ENCODE measurements at places on chromosomes 5 and 9.
A peak's percentile ranks its signal among the peaks of the same experiment; 100 is the strongest.

DNA sequence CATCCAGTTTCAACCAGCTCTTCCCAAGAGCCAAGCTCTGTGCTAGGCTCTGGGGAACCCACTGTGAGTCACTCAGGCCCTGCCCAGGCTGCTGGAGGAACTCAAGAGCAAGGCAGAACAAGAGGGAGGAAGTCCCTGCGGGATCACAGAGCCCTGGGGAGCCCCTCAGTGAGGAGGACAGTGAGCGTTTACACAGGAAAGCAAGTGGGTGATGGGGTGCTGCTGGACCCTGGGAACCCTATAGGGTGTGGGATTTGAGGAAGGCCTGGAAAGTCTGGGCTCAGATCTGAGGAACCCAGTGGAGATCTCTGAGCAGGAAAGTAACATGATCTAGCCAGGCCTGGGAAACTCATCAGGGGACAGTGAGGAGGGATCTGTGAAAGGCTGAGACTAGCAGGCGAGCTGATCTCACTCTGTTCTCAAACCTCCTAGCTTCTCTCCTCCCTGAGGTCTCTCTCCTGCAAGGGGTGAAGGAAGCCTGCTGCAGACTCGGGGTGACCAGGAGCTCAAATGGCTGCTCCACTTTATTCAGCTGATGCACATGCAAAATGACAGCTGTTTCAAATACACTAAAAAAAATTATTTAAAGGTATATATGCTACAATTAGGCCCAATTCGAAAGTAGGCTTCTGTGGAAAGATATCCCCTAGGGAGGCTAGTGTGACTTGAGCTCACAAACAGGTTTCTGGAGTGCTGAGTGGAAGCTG lies 70.0 kb downstream of the SHB start:
- H3K36me3 ChIP-seq: no peaks in the 10 kb centered on the region
- H3K27me3 ChIP-seq: no peaks in the 10 kb centered on the region
- H3K4me1 ChIP-seq: peaks cover 28% of the 10 kb centered on the region
- H3K4me3 ChIP-seq: no peak overlapping the region
- no peak for DNase-seq
- no peak overlapping the region for H3K27ac ChIP-seq

DNA sequence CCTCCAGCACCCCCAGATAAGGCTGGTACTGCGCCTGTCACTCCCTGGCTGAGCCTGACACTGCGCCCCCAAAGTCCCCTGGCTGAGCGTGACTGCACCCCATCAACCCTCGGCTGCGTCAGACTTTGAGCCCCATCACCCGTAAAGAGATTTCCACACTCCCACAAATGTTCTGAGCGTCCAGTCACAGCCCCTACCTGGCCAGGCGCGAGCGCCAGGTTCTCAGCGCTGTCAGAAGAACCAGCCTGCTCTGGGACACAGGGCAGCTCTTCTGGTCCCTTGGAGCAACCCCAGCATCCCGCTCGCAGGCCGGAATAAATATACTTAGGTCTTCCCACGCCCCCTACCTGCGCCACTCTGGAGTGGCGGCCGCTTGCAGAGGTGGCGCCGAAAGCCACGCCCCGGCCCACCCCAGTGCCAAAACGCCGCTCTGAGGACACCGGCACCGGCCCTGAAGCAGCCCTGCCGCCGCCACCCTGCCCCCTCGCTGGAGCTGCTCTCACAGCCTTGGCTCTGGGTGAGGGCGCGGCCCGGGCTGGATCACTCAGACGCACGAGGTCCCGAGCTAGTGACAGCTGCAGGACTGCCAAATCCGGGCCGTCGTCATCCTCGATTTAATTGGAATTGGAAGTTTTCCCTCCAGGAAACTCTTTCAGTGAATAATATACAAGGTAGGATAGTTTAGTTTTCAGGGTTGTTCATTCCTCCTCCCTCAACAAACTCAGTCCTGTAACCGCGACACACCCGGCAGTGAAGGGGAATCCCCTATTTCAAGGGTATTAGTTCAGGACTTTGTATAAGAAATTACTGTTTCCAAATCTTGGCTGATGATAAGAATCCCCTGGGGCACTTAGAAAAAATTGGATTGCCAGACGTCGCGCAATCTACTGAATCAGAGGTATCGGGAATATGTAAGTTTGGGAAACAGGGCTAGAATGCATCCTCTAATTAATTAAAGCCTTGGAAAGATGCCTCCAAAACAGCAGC lies 1.2 kb upstream of the CEMIP2 start:
- peak overlapping the region; percentile 97 for H3K27ac ChIP-seq
- H3K4me3 ChIP-seq: peak overlapping the region; percentile 6
- DNase-seq: peak; percentile 98

DNA sequence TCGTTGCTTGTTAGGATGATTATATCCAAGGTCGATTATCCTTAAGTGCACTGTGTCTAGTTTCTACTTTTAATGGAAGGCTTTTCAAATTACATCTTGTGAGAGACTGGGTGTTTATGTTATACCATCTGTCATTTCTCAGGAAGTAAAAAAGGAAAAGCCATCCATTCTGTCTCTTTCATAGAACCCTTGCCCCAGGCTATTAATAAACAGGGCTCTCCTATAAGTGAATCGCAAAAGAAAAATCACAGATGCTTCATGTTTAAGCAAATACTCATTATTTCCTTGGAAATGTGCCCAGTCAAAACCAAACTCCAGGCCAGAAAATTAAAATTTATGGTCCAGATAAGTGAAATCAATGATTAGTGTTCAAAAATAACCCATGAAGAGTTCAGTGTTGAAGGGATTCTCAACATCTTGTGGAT lies 58.1 kb downstream of the STARD4 start:
- no peaks in the 10 kb centered on the region for H3K27me3 ChIP-seq
- no peak overlapping the region for H3K27ac ChIP-seq
- H3K4me3 ChIP-seq: no peak overlapping the region
- H3K4me1 ChIP-seq: peaks cover 13% of the 10 kb centered on the region
- DNase-seq: no peak
- no peaks in the 10 kb centered on the region for H3K36me3 ChIP-seq

GRCh38 chr5:157444224-157444623 lies 15.8 kb upstream of the NIPAL4 start:
- H3K27ac ChIP-seq: no peak overlapping the region
- H3K27me3 ChIP-seq: no peaks in the 10 kb centered on the region

DNA sequence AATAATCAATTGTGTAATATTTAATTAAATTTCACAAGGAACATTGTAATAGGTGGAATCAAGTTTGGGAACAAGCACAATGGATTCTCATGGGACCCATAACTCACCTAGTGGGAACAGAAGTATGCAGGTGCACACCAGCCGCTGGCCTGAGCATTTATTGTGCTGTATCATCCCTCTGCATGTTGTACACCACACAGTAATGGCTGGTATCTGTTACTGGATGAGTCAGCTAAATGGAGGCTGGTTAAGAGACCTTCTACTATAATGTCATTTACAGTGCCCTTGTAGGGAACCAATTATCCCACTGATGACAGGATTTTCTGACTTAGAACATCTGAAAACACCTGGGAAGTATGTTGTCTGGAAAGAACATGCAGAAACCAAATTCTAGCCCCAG lies 3.2 kb upstream of the MAP3K1 start:
- no peak overlapping the region for H3K27ac ChIP-seq
- peaks cover under 1% of the 10 kb centered on the region for H3K4me1 ChIP-seq
- no peak for DNase-seq
- H3K27me3 ChIP-seq: no peaks in the 10 kb centered on the region

GRCh38 chr9:133187561-133188005 lies 21.5 kb downstream of the OBP2B start:
- no peaks in the 10 kb centered on the region for H3K36me3 ChIP-seq
- H3K27me3 ChIP-seq: no peaks in the 10 kb centered on the region

DNA sequence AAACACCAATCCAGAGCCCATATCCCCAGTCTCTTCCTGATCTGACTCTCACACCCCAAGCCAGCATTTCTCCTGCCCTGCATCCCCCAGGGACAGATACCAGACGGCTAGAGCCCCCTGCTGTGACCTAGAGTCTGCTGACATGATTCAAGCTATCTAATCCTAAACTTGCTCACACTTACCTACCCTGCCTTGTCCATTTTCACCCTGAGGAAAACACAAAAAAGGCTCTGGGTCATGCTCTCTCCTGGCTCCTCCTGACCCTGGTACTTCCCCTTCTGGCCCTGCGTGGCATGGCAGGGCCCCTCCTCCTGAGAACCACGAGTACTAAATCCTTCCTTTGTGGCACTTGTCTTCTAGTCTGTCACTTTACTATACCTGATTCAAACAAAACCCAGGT lies 2.8 kb upstream of the ARRDC1 start:
- H3K4me1 ChIP-seq: peaks cover 16% of the 10 kb centered on the region
- no peaks in the 10 kb centered on the region for H3K36me3 ChIP-seq
- no peaks in the 10 kb centered on the region for H3K27me3 ChIP-seq
- no peak for DNase-seq

- H3K4me1 ChIP-seq: peaks cover 6% of the 10 kb centered on the region
- no peak for DNase-seq
- no peaks in the 10 kb centered on the region for H3K27me3 ChIP-seq
- H3K27ac ChIP-seq: no peak overlapping the region
- no peak overlapping the region for H3K4me3 ChIP-seq
These were observed 16.9 kb downstream of the HMGXB3 start for GRCh38 chr5:150017226-150018005.

DNA sequence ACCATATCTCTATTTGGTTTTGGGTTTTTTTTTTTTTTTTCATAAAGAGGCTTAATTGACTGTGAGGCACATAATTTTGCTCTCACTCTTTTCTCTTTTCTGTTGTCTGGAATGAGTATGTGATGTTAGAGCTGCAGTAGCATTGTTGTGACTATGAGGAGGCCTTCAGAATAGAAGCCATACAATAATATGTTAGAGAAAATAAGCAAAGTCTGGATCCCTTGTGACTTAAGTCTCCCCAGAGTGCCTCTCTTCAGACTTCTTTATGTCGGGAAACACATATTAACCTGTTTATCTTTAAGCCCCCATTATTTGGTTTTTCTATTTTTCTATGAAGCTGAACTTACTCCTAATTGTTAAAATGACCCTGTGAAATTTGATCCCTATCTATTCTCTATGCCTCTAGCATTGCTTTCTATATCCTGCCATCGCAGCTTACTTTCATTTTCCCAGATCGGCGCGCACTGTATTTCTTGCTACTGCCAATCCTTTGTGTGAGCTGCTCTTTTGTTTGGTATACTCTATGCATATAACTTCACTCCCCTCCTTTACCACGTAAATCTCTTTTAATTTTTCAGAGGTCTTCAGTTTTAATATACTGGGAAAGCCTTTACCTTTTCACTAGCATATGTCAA lies 372.5 kb upstream of the KCNN2 start:
- peaks cover 5% of the 10 kb centered on the region for H3K4me1 ChIP-seq
- H3K27me3 ChIP-seq: no peaks in the 10 kb centered on the region
- no peak for DNase-seq
- H3K36me3 ChIP-seq: no peaks in the 10 kb centered on the region

DNA sequence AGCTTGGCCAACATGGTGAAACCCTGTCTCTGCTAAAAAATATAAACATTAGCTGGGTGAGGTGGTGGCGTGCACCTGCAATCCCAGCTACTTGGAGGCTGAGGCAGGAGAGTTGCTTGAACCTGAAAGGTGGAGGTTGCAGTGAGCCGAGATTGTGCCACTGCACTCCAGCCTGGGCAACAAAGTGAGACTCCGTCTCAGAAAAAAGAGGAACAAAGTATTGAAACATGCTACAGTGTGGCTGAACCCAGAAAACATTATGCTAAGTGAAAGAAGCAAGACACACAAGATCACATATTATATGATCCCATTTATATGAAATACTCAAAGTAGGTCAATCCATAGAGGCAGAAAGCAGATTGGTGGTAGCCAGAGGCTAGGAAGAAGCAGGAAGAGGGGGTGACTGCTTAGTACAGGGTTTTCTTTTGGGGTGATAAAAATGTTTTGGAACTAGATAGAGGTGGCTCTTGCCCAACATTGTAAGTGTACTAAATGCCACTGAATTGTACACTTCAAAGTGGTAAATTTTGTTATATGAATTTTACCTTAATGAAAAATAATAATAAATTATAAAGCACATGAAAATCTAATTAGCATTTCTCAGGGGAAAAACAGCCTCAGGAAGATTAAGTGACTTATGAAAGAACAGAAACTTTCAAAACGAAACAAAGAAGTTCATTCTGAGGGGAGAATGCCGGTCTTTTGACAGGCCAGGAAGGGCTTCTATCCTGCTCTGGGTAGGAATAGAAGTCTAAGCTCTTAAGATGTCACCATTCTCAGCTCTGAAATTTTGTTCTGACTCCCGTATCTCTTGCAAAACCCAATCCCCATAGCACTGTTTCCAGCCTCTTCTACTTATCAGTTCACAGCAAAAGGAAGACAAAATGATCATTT lies 161.1 kb upstream of the TBCA start:
- no peak overlapping the region for H3K27ac ChIP-seq
- H3K4me3 ChIP-seq: no peak overlapping the region
- no peak for DNase-seq
- H3K36me3 ChIP-seq: no peaks in the 10 kb centered on the region
- no peaks in the 10 kb centered on the region for H3K27me3 ChIP-seq

- H3K4me1 ChIP-seq: no peaks in the 10 kb centered on the region
- no peaks in the 10 kb centered on the region for H3K27me3 ChIP-seq
- no peak overlapping the region for H3K27ac ChIP-seq
- no peak overlapping the region for H3K4me3 ChIP-seq
These were observed 17.9 kb downstream of the TLN1 start for GRCh38 chr9:35714123-35714522.

- no peak overlapping the region for H3K4me3 ChIP-seq
- H3K27ac ChIP-seq: no peak overlapping the region
- no peaks in the 10 kb centered on the region for H3K27me3 ChIP-seq
These were observed 26.9 kb downstream of the C9 start for GRCh38 chr5:39337252-39337915.
